ENCODE measurements at places on chromosomes 12 and 14.

DNA sequence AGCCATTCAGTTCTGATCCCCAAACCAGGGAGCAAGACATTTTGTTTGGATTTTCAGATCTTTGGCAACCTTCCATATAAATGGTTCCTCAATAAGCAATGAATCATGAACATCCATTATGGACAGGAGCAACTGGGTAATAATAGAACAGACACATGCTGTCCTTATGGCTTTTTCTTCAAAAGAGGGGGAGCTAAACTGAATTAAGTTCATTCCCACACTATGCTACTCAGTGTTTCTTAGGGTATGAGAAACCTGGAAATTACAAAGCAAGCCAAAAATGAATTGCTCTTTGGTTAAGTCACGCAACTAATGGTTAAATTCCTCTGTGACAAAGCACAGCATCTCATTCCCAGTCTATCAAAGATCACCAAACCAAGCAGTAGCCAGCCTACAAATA, 51.0 kb downstream of the PTGER2 start:
- no peak for DNase-seq

DNA sequence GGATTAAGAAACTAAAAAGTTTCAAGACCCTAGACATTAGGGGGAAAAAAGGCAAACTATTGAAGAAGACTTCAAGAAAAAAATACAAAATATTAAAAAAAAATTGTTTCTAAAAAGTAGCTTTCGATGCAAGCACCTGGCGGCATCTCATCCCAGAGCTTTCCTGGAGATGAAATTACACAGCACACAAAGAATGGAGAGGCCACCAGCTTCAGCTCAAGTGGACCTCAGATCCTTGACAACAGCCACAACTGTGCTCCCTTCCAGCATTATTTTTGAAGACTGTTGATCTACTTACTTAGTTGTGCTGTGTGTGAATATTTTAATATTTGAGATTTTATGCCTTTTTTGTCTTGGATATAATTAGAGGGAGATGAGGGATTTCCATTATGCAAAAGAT, 479.0 kb downstream of the GLT1D1 start:
- no peak for DNase-seq

GRCh38 chr12:46435625-46436024, 63.1 kb upstream of the SLC38A2 start:
- DNase-seq: no peak

- no peak for DNase-seq
Measured at GRCh38 chr12:50085615-50086072, 502 bp downstream of the SMARCD1 start.

- no peak for DNase-seq
Measured at GRCh38 chr12:126681676-126682075, 1585.3 kb upstream of the TMEM132C start.

DNA sequence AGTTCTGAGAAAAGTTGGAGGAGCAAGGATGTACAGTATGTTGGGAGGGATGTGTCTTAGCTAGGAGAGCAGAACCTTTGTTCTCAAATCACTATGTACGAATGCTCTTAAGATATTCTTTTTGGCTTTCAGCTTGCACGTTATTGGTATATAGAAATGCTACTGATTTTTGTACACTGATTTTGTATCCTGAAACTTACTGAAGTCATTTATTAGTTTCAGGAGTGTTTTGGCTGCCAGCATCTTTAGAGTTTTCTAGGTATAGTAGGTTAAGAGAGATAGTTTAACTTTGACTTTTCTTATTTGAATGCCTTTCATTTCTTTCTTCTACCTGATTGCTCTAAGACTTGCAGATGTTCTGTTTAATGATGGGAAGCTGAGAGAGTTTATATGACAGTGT, 442.8 kb upstream of the FBXO33 start:
- DNase-seq: no peak

GRCh38 chr12:57766464-57767304, at the start of gene CYP27B1:
Gene CYP27B1, minus strand, starts transcription at chr12:57767078. Its CDS starts 37 bp downstream, at chr12:57767041.
- DNase-seq: no peak

DNA sequence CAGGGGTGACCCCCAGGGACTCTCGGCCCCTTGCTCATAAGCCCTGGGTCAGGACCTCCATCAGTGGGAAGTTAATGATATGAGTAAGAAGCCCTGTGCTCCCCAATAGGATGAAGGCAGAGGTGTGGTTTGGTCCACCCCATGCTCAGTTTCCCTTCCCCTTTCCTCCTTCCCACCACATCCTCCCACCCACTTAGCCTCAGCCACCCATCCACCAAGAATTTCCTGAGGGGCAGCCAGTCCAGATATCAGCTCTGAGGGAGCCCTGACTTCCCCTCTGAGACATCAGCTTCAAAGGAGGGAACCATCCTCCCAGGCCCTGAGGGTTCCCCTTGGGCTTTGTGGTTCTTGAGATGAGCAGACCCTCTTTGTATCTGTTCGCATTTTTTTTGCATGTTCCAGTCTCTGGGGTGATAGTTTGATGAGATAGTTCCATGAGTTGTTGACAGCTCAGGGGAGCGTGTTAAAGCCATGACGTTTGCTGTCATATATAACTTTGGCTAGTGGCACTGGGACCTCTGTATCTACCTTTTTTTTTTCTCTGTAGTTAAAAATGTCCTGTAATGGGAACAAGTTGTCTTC, 71.2 kb downstream of the LGMN start:
- DNase-seq: no peak

DNA sequence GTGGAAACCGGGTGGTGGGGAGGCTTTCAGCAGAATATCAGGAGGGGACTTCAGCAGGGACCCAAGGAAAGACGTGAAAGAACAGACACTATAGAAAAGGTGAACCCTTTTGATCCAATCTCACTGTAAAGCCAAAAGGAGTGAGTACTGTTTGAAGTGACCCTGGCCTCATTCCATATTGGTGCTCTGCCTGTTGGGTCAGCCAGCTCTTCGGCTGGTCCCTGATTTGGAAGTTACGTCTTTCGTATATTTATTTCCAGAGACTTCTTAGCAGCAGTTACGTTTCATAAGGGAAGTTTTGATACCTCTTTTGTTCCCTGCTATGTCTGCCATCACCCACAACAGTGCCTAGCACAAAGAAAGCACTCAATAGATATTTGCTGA, 21.9 kb downstream of the WNT5B start:
- no peak for DNase-seq

- no peak for DNase-seq
Measured at GRCh38 chr12:32895688-32896431, 717 bp downstream of the PKP2 start.

DNA sequence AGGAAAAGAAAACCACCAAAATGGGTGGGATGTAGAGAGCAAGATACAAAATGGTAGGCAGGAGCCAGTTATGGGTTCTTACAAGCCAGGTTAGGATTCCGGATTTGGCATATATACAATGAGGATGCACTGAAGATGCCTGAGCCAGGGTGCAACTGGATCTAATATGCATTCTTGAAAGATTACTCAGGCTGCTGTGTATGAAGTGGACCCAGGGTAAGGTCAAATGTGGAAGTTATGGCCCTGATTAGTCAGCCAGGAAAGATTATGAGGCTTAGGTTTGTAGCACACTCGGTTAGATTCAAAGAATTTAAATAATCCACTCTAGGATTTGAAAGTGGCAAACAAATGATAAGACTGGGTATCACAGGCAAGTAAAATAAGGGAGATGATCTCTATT, 1750.7 kb upstream of the FLRT2 start:
- DNase-seq: no peak

- DNase-seq: no peak
Measured at GRCh38 chr12:69685810-69686209, 13.3 kb downstream of the BEST3 start.

DNA sequence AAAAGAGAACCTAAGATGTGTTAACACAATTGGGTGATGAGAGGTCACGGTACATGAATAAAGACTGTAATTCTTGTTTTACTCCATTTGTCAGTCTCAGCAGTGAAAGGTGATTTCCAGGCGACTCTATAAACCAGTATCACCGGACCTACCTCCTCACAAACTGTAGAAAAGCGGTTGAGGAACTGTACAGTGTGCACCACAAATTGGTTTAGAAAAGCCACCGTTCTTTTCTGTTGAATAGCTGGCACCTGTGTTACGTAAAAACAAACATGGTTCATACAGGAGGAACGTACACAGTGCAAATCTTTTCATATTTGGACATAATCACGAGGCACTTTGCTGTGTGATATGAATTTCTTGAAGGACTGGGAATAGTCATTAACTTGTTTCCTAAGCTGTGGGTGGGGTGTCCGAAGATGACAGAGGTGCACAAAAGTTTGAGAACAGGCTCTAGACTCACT, 663 bp downstream of the WASHC3 start:
- DNase-seq: no peak

GRCh38 chr14:84826294-84826693, 703.6 kb upstream of the FLRT2 start:
- DNase-seq: no peak

DNA sequence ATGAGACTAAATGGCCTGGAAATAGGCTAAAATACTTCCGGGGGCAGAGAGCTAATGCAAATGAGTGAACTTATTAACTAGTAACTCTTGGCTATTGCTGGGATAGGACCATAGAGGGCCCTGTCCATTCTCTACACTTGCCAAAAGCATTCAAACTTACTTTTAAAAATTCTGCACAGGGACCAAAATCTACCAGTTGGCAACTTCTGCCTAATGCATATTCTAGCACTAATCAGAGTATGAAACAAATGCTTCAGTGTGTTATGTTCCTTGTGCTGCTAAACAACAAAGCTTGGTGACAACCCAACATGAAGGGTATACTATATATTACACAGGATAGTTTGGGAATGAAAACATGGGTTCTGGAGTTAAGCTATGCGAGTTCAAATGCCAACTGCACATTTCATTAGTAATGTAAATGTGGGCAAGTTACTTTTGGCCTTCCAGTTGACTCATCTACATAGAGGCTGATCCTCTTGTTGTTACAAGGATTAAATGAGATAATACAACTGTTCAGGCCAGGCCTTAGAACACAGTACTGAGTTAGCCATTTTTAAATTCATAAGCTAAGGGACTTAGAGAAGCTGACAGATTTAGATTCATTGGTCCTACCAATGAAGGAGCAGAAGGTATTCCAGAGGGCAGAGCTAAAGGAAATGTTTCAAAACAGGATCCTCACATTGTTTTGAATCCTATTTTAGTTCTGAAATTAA, 32.4 kb downstream of the HIGD1C start:
- DNase-seq: no peak
